ENCODE measurements at places on chromosomes 1 and 21.

GRCh38 chr1:151984313-151984956 is 9.2 kb downstream of the S100A10 start:
- no peak for DNase-seq

DNA sequence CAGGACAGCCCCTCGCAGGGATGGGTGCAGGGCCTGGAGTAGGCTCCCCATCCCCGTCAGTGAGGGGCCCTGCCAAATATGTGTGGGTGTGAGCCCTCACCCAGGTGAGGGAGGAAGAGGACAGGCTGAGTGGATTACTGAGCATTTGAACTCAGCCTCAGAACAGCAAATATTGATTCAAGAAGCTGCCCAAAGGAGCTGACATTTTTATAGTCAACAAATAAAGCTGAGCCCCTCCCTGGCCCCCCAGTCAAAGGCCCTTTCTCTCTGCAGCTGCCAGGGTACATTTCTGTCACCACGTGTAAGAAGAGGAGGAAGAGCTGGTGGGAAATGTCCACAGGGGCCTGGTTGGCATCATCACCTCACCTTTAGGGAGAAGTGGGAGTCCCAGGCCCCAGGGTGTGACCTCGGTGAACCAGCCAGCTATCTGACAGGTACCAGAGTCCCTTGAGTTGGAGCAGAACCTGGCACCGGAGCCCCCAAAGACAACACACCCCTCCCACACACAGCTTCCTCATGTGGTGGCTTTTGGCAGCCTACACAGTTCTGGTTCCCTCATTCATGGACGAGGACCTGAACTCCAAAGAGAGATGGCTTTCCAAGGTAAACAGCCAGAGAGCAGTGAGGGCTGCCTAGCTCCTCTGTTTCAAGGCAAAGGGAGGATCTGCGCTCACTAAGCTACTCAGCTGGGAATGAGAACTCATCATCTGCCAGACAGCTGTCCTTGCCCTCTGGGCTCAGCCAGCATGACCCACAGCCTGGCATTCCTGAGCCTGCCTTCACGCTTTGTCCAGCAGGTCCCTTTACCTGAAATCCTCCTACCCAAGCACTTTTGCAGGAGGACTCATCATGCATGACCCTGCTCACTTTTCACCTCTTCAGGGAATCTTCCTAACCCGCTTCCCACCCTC is 43.0 kb upstream of the TENT5C start:
- DNase-seq: no peak

DNA sequence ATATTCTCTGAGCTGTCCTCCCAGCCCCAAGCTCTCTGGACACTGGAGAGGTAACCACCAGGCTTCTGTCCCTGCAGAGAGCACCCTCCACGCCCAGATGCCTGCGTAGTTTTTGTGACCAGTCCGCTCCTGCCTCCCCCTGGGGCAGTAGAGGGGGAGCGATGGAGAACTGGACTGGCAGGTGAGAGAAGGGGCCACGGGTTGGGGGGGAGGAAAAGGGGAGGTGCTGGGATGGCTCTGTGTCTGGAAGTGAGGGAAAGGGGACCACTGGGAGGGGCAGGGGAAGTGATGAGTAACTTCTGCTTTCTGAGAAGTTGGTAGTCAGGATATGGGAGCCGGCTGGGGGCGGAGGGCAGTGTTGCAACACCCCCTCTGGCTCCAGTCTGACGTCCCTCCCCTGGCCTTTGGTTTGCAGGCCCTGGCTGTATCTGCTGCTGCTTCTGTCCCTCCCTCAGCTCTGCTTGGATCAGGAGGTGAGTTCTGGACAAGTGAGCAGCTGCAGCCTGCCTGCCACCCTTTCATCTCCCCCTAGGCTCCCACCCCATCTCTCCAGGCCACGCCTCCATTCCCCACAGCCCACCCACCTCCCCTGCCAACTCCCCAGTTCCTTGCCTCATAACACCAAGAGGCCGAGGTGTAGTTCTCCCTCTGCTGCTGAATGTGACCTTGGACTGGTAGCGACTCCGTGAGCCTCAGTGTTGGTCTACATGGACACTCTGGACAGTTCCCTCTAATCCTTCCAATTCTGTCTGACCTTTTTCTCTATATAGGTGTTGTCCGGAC is 3.1 kb downstream of the ADAMTSL4 start:
- DNase-seq: no peak

DNA sequence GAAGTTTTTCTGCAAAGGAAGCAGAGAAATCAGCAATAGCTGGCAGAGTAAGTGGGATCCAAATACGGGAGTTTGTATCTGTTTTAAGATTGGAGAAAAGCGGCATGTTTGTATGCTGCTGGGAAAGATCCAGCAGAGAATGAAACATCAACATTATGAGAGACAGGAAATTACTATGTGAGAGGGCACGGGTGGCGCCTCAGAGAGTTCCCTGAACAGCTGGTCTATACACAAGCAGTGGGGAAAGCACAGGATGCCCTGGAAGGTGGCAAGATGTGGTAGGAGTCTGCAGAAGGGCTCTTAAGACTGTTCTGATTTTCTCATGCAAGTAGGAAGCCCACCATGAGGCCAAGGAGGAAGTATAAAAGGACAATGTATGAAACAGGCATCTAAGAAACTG is 130.4 kb downstream of the RERE start:
- no peak for DNase-seq

DNA sequence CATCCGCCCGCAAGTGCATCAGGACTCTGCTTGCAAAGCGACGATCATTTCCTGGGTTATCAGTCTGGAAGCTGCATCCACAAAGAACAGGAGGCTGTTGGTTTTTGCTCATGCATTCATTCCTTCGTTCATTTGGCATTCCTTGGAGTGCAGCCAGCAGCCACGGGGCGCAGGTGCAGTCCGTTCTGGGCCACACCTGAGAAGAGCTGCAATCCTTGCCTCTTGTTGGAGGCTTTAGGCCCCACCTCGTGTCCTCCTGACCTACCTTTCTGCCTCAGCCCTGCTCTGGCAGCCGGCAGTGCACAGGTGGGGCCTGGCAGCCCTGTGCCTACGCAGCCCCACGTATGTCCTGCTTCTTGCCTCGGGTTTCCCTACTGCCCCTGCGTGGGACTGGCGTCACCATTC is 19.6 kb upstream of the C2CD2 start:
- no peak for DNase-seq

DNA sequence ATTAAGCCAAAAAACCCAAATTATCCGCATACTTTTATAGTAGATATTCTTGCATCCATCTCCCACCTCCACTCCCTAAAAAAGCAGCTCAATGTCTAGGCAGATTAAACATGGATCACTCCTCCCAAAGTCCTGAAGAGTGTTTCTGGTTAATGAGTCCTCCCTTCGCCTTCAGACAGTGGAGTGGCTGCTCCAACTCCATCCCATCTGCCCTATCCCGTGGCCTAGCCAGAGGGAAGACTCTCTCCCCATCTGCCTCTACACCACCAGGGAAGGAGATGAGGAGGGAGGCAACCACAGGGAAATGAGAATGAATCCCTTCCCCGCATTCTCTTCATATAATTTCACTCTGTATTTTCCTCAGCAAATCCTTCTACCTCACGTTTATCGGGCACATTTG is 103.8 kb downstream of the SLC45A1 start:
- no peak for DNase-seq

- no peak for DNase-seq
Measured at GRCh38 chr1:24162201-24162600, 19.3 kb upstream of the IL22RA1 start.

DNA sequence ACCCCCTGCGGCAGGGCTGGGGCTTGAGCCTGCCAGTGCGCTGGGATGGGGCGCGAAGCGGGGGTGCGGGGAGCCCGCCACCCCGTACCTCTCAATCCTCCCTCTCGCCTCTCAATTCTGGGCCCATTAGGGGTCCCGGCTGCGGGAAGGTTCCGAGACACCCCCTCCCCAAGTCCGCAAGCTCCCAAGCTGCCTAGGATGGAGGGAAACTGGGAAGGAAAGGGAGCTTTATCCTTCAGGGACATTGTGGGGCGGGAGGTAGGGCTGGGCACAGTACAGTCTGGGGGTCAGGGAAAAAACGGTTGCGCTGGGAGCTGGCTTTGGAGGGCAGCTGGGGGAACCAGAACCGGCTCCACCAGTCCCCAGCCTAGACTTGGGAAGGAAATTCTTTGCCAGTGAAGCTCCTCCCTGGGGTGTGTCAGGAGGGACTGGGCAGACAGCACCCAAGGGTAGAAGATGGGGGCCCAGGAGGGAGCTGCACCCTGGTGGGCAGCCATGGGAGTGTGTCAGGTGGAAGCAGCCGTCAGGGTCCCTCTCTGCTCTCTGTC is 904 bp downstream of the GJB3 start:
- DNase-seq: no peak

GRCh38 chr1:25624156-25624555 is 7.6 kb downstream of the MAN1C1 start:
- DNase-seq: no peak

GRCh38 chr21:41953831-41954653 is at the start of gene C2CD2:
C2CD2 (minus strand) TSS chr21:41954018; CDS start chr21:41953648, 370 bp downstream.
- no peak for DNase-seq

GRCh38 chr1:17412093-17412870 is 27.2 kb downstream of the RCC2 start:
- DNase-seq: no peak

- no peak for DNase-seq
Measured at GRCh38 chr1:212470059-212470458, 37.3 kb downstream of the NENF start.

- DNase-seq: peak; percentile 39
Measured at GRCh38 chr1:32205401-32206370, at the start of gene IQCC. IQCC (plus strand) TSS chr1:32205671; CDS start chr1:32205682, 11 bp downstream.

DNA sequence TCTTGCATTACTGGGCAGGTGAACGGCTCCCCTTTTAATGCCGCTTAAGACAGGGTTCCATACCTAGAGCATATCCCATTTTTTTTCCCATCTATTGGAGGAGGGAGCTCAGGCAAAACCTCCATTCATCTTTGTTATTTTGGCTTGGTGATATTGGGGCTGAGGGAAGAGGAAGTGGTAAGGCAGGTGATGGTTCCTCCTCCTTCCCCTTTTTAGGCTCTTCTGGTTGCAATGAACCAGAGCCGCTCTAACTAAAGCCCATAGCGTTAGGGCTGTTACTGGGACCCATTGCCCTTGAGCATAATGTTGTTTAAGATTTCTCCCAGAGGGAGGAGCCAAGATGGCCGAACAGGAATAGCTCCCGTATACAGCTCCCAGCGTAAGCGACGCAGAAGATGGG is 21.1 kb downstream of the PYHIN1 start:
- DNase-seq: peak; percentile 48
